ENCODE measurements at places on chromosomes 13 and 19. TPM values are rescaled to one million over a fixed set of nuclear protein-coding genes. Genes with fewer than 3 reads are reported as not detected.

- DNase-seq: no peak
Measured at GRCh38 chr13:64958106-64958505, 2272.0 kb downstream of the PCDH9 start.

The GJB6 gene
- 1.9 TPM for polyA plus RNA-seq

- DNase-seq: no peak
Measured at GRCh38 chr13:22839603-22840530, 340.9 kb upstream of the SGCG start.

The CALM3 gene
- 500 TPM for polyA plus RNA-seq

The SLC25A15 gene
- 18.7 TPM for polyA plus RNA-seq

- no peak for DNase-seq
Measured at GRCh38 chr13:39773833-39774232, 118.4 kb downstream of the COG6 start.

The CFD gene
- 1.4 TPM for polyA plus RNA-seq

DNA sequence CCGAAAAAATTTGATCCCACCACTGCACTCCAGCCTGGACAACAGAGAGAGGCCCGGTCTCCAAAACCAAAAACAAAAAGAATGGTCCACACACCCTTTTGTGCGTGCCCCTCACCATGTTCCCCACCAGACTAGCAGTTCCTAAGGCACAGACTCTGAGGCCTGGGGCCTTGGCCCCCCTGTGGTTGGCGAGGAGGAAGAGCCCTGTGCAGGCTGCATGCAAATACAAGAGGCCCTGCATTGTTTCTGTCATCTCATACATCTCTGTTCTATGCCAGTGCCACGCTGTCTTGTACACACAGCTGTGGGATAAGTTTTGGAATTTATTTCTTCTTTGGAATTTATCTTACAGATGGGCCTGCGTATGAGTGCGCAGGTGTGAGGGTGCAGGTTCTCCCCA is 4.7 kb upstream of the YJEFN3 start:
- no peak for DNase-seq
